ENCODE measurements at places on chromosomes 2 and 18.

DNA sequence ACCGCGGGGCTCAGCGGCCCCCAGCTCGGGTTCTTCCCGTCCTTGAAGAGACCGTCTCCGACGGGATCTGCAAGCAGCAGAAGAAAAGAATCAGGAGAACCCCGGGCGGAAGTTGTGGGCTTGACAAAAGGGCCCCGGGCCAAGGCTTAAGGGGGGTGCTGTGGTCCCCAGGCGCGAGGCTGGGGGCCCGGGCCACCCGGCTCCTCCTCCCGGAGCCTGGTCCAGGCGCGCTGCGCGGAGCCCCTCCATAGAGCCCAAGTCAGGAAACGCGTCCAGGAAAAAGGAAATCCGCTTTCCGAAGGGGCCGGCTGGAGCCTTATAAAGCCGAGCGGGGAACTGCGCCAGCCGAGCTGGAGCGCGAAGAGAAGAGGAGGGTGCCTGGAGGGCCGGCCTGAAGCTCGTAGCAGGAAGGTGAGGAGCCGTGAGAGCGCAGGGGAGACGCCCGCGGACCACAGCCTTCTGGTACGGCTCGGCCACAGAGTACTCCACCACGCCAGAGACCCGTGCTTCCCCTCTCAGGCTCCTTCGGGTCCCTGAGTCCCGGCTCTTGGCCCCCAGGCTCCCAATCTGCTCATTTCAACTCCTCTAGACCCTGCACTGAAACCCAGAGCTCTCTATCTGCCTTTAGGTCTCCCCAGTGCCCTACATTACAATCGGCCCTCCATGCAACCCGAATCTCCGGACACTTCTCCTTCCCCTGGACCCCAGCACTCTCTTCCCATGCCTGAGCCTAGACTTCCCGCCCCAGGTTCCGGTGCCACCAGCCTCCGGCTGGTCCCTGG, 554 bp downstream of the FEV start:
- no peaks in the 10 kb centered on the region for H3K36me3 ChIP-seq
- H3K27me3 ChIP-seq, result peaks cover 11% of the 10 kb centered on the region
- H3K4me1 ChIP-seq, result peaks cover 14% of the 10 kb centered on the region
- no peak overlapping the region for H3K4me3 ChIP-seq
- no peak for DNase-seq
- H3K27ac ChIP-seq, result no peak overlapping the region

DNA sequence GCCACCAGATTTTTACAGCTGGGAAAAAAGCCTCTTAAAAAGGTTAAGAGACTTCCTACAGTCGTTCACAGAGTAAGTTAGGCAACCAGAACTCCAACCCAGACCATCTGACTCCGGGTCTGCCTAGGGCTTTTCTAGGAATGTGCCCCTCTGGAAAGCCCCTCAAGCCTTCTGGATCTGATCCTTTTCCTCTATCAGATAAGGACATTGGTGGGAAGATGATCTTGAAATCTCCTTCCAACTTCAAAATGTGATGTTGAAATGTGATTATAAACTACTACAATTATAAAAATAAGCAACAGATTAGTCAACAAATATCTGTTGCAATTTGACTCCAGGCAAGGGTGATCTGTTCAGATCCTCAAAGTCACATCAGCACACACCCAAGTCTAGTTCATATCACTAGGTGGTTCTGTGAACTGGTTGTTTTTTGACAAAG, 270.4 kb downstream of the ARHGAP15 start:
- no peaks in the 10 kb centered on the region for H3K4me1 ChIP-seq
- H3K27me3 ChIP-seq, result no peaks in the 10 kb centered on the region
- DNase-seq, result no peak
- H3K27ac ChIP-seq, result no peak overlapping the region
- no peak overlapping the region for H3K4me3 ChIP-seq

DNA sequence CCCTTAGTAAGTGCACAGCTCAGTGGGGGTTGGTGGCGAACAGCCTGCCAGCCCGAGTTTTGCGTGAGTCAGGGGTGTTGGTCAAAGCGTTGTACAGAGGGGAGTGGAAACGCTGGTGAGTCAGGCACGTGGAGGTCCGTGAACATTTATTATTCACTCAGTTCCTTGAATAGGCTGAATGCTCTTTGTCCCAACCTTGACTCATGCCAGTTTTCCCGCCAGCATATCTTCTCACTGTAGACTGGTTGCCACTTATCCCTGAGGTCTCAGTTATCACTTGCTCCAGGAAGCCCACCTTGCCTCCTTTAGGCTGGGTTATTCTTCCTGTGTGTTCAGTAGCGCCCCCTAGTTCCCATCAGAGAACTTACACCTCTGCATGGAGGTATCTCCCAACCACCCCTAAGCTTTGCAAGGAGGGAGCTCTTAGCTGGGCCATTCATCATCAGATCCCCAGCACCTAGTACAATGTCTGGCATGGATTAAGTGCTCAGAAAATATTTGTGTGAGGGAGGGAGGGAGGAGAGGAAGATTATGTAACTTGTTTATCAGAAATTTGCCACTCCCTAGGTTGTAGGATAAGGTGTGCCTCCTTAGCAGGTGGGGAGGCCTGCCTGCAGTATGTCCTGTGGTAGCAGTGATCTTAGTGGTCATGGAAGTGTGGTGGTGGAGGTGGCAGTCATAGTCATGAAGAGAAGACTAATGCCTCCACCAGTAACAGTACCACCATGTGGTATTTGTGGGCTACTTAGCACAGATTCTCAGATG, 72.1 kb downstream of the CABLES1 start:
- no peaks in the 10 kb centered on the region for H3K4me1 ChIP-seq
- H3K27me3 ChIP-seq, result no peaks in the 10 kb centered on the region
- H3K36me3 ChIP-seq, result peaks cover 10% of the 10 kb centered on the region
- no peak for DNase-seq
- H3K27ac ChIP-seq, result peak overlapping the region; percentile 45

DNA sequence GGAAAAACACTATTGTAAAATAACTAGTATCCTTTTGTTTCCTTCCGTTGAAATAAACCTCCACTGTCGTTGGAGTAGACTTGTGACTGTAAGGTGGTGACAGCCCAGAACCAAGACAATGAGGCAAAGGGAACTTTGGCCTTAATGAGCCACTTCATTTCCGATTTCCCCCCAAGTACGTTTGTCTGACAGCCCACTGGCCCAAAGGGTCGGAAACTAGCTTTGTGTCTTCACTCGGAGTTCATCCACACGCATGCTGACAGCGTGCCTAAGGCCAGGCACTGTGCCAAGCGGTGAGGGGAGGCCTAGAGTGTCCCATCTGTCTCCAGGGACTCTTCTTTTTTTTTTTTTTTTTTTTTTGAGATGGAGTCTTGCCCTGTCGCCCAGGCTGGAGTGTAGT, 21.0 kb downstream of the HJURP start:
- no peak overlapping the region for H3K4me3 ChIP-seq
- H3K4me1 ChIP-seq, result no peaks in the 10 kb centered on the region
- DNase-seq, result no peak
- H3K27me3 ChIP-seq, result no peaks in the 10 kb centered on the region

- H3K4me3 ChIP-seq, result no peak overlapping the region
- H3K36me3 ChIP-seq, result no peaks in the 10 kb centered on the region
- H3K4me1 ChIP-seq, result no peaks in the 10 kb centered on the region
- H3K27ac ChIP-seq, result no peak overlapping the region
- no peak for DNase-seq
Measured at GRCh38 chr2:150924878-150925277, 336.8 kb downstream of the RBM43 start.

DNA sequence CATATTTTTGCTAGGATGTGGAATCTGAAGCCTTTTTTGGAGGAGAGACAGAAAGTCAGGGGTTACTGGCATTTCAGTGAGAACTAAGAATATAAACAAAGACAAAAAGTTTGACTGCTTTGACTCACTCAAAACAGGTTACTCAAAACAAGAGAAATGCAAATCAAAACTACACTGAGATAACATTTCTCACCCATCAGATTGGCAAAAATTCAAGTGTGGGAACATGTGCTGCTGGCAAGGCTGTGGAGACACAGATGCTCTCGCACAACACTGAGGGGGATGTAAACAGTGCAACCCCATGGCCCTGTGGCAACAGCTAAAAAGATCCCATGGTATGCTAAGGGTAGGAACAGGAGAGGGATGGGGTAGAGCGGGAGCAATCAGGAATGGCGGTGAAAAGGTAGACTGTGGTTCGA, 86.6 kb downstream of the DTNB start:
- H3K36me3 ChIP-seq, result no peaks in the 10 kb centered on the region
- no peak overlapping the region for H3K4me3 ChIP-seq
- H3K27me3 ChIP-seq, result no peaks in the 10 kb centered on the region
- H3K4me1 ChIP-seq, result no peaks in the 10 kb centered on the region

DNA sequence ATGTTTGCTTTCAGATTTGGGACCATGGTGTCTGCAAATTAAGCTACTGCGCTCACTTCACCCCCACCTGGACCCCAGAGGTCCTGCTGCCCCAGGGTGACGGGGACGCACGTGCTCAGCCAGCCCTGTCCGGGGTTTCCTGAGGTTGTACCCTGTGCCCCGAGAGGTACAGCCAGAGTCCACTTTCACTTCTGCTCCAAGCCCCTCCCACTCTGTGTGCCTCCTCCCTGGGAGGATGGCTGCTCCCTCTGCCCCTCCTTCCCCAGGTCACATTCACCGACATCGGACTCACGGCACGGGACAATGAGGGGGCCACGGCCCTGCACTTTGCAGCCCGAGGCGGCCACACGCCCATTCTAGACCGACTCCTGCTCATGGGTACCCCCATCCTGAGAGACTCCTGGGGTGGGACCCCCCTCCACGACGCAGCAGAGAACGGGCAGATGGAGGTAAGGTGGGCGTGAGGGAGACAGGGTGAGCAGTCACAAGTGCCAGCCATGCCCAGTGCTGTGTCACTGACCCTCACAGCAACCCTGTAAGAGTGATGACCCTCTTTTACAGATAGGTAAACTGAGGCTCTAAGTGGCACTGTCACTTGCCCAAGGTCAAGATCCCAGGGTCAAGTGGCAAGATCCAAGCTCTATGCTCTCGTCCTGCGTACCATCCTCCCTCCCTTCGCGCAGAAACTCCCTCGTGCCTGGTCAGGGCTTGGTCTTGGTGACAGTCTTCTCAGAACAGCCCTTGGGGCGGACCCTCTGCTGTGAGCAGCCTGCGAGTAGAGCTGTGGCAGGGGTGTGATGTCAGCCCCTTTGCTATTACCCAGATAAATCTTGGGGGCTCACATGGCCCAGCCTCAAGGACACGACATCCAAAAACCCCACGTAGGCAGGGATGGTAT, 7.6 kb downstream of the ESPNL start:
- H3K4me1 ChIP-seq, result no peaks in the 10 kb centered on the region
- H3K36me3 ChIP-seq, result no peaks in the 10 kb centered on the region
- H3K27me3 ChIP-seq, result no peaks in the 10 kb centered on the region
- no peak overlapping the region for H3K27ac ChIP-seq

GRCh38 chr2:37786854-37787253, 115.4 kb upstream of the CDC42EP3 start:
- DNase-seq, result no peak
- H3K36me3 ChIP-seq, result no peaks in the 10 kb centered on the region
- no peak overlapping the region for H3K27ac ChIP-seq
- no peaks in the 10 kb centered on the region for H3K27me3 ChIP-seq

GRCh38 chr2:114661971-114662939, 219.8 kb downstream of the DPP10 start:
- H3K36me3 ChIP-seq, result no peaks in the 10 kb centered on the region
- no peaks in the 10 kb centered on the region for H3K27me3 ChIP-seq
- no peak overlapping the region for H3K4me3 ChIP-seq
- DNase-seq, result no peak
- H3K4me1 ChIP-seq, result no peaks in the 10 kb centered on the region

GRCh38 chr18:5334456-5335075, 39.0 kb upstream of the ZBTB14 start:
- no peak for DNase-seq
- H3K27ac ChIP-seq, result no peak overlapping the region
- no peaks in the 10 kb centered on the region for H3K36me3 ChIP-seq
- no peak overlapping the region for H3K4me3 ChIP-seq

- H3K27me3 ChIP-seq, result no peaks in the 10 kb centered on the region
- DNase-seq, result no peak
- no peak overlapping the region for H3K4me3 ChIP-seq
- peaks cover 20% of the 10 kb centered on the region for H3K4me1 ChIP-seq
- no peaks in the 10 kb centered on the region for H3K36me3 ChIP-seq
- no peak overlapping the region for H3K27ac ChIP-seq
Measured at GRCh38 chr2:215626812-215627281, 191.0 kb upstream of the FN1 start.

DNA sequence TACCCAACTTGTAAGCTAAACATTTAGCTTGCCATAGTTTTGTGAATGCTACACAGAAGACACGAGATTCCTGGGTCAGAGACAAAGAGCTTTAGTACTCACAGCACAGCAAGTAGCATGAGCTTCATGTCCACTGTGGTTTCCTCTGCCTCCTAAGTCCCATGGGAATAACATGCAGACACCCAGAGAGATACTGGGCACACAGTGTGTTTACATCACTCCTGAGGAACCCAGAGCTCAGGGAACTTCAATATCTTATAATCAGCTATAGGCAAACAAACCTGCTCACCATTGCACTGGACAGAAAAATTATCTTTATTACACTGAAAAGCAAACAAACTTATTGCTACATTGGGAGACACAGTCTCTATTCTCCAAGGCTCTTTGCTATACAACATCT, 14.5 kb upstream of the NCK2 start:
- no peak overlapping the region for H3K4me3 ChIP-seq
- H3K27me3 ChIP-seq, result no peaks in the 10 kb centered on the region
- no peaks in the 10 kb centered on the region for H3K36me3 ChIP-seq
- peak overlapping the region; percentile 34 for H3K27ac ChIP-seq

- no peak overlapping the region for H3K4me3 ChIP-seq
- H3K4me1 ChIP-seq, result peaks cover 5% of the 10 kb centered on the region
- H3K36me3 ChIP-seq, result no peaks in the 10 kb centered on the region
- no peaks in the 10 kb centered on the region for H3K27me3 ChIP-seq
Measured at GRCh38 chr2:121128741-121129659, 156.0 kb downstream of the TFCP2L1 start.

- no peaks in the 10 kb centered on the region for H3K36me3 ChIP-seq
- no peak overlapping the region for H3K4me3 ChIP-seq
- DNase-seq, result no peak
- no peaks in the 10 kb centered on the region for H3K27me3 ChIP-seq
Measured at GRCh38 chr2:80579756-80580155, 275.2 kb upstream of the LRRTM1 start.

DNA sequence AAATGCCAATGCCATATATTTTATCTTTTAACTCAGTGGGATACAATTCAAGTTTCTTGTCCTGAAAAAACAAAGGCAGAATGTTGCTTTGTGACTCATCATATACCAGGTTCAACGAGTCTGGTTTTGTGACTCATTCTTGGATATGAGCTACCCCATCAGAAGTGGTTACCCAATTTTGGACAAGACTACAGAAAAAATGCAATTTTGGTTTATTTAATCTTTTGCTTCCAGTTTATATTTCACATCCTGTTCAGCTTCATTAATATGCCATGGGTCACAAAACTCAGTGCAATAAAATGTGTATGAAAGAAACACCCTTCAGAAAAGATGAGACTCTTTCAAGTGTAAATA, 25.0 kb downstream of the FN1 start:
- peak overlapping the region; percentile 66 for H3K27ac ChIP-seq
- H3K27me3 ChIP-seq, result no peaks in the 10 kb centered on the region
- no peak overlapping the region for H3K4me3 ChIP-seq

DNA sequence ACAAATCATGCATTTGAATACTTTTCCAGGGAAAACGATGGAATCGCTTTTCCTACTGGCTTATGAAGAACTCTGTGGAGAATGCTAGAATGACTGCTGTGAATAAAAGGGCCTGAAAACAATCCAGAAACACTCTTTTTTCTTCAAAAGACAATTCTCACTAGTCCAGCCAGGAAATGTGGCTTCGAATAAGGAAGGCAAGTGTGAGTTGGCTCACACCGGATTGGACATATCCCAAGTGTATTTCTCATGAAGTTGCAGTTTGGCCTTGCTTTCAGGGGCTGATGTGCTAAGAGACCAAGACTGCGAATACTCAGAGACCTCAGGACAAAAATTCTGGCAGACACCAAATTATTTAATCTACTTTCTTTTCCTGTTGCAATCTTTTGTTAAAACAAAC, 54.1 kb downstream of the FIGN start:
- no peaks in the 10 kb centered on the region for H3K36me3 ChIP-seq
- H3K27me3 ChIP-seq, result no peaks in the 10 kb centered on the region
- no peak for DNase-seq
- no peak overlapping the region for H3K27ac ChIP-seq
- no peak overlapping the region for H3K4me3 ChIP-seq

Measured in Caco-2 (cell line).